ENCODE measurements at places on chromosomes 4 and X.

DNA sequence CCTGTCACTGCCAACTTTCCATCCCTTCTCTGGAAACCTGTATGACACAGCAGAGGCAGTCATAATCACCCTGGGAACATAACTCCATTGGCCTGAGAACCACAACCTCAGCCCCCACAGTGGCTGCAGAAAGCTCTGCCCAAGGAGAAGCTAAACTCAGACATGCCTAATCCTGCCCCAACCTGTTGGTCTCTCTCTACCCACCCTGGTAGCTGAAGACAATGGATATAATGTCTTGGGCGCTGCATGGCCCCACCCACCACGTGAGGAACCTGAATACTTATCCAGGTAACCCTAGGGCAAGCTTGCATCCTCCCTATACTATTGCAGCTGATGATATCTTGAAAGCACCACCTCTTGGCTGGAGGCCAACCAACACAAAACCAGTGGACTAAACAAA, 225.2 kb downstream of the TEX13C start:
- DNase-seq: no peak

GRCh38 chr4:138665851-138666250, 349.7 kb upstream of the NOCT start:
- no peak for DNase-seq

GRCh38 chr4:2284934-2285612, 23.2 kb upstream of the MXD4 start:
- DNase-seq: no peak

DNA sequence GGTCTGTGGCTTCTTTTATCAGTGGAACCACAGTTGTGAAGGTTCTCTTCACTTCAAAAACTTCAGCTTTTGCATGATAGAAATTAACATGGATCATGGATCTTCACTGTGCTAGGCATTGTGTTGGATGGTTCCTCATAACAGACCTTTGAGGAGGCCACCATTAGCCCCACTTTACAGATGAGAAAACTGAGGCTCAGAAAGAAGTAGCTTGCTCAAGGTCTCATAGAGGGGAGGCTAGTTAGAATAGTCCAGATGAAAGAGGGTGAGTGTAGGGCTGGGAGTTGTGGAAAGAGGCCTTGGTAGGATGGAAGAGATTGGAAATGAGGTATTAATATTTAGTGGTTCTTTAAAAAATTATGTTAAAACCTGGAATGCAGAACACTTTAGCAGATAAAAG, 2.6 kb downstream of the TSR2 start:
- DNase-seq: no peak

- no peak for DNase-seq
Observed at GRCh38 chr4:14726877-14727361, 275.4 kb upstream of the CPEB2 start.

- DNase-seq: no peak
Observed at GRCh38 chr4:174815282-174815681, 13.8 kb downstream of the GLRA3 start.

- DNase-seq: no peak
Observed at GRCh38 chr4:41167191-41167590, 47.2 kb downstream of the APBB2 start.

Measured in activated CD4-positive, alpha-beta T cell treated with anti-CD3 and anti-CD28 coated beads for 4 hours (primary cell).